ENCODE measurements at places on chromosomes 1 and 21. TPM values are rescaled to one million over a fixed set of nuclear protein-coding genes. Genes with fewer than 3 reads are reported as not detected.

Gene IL20
- not detected for total RNA-seq

Gene CCDC17
- 0.58 TPM for total RNA-seq

Gene COA6
- total RNA-seq: 20.9 TPM

Gene ZYG11B
- total RNA-seq: 36.8 TPM

Gene TSHB
- total RNA-seq: not detected

Gene S100A2
- total RNA-seq: 0.85 TPM

Gene CELA2B
- total RNA-seq: not detected
